Karpas-422 (cell line): ENCODE measurements at places on chromosomes 2 and 18.

GRCh38 chr2:74347742-74348141 is 4.5 kb upstream of the SLC4A5 start:
- no peak for DNase-seq

DNA sequence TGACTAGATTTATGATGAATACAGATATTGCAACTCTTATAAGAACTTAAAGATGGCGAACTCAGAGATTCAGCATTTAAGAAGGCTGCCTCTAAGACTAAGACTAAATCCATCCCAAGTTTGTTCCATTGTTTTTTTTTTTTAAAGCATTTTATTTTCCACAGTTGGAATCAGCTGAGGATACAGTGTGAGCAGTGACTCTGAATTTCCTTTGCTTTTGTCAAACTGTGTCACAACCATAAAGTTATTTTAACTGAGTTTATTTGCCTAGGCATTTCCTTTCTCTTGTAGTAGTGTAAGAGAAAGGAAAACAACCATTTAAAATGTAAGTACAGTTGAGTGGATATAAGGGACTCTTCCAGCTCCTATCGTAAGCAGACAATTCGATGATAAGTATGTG is 63.9 kb downstream of the ZEB2 start:
- no peak for DNase-seq

GRCh38 chr2:236505041-236505440 is 64.6 kb upstream of the ACKR3 start:
- no peak for DNase-seq

GRCh38 chr2:51812138-51812866 is 780.4 kb upstream of the NRXN1 start:
- DNase-seq = no peak

DNA sequence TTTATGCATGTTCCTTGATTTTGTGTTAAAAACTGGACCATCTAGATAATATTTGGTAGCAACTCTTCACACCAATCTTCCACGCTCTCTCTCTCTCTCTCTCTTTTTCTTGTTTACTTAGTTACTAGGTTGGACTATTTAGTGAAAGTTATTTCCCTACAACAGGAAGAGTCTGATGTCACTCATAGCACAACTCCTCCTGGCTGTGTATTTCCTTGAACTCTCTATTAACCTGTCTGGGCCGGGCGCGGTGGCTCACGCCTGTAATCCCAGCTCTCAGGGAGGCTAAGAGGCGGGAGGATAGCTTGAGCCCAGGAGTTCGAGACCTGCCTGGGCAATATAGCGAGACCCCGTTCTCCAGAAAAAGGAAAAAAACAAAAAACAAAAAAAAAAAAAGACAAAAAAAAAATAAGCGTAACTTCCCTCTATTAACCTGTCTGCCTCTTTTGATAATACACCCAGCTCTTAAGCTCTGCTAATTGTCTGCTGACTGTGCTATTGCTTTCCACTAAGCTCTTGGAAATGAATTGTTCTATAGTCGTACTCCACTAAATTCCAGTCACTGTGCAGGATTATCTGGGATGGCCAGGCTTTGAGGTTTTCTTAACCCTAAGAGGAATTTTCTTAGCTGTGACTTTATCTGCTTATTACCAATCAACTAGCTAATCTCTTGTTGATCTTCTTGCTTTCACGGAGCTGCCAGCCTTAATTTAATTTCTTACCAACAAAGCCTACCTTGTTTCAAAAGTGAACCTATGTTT is 18.1 kb upstream of the CDH19 start:
- DNase-seq = no peak

DNA sequence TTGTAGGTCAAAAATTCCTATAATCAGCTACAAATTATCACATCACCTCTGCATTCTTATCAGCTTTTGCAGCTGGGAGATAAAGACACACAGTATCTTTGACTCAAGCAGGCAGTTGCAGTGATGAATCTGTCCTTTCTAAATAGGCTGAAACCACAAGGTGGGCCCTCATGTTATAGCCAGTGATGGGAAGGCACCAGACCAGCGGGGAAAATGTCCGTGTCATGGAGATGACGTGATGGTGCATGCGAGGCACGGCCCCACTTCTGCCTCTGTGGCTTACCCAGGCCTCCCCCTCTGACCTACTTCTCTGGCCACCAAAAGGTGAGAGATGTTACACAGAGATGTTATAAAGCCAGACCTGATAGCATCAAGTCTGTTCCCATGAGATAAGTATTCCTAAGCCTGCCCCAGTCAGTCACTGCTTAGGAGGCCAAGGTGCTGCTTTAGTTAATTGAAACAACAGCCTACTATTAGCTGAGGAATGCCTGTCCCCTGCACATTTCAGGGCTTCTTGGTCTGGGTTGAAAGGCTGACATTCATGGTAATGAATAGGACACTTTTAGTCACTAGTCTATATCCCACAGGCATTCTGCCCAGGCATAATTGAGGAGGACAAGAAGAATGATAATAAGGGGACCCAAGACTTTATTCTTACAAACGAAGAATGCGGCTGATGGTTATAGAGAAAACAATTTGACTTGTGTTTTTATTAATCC is 327.9 kb downstream of the LPIN1 start:
- DNase-seq = no peak
